Cardiac muscle cell (in vitro differentiated cells and primary cell): ENCODE measurements at places on chromosomes 6 and 20. TPM values are rescaled to one million over a fixed set of nuclear protein-coding genes. Genes with fewer than 3 reads are reported as not detected.

Gene ULBP3
- polyA plus RNA-seq = 3.4 and 5.8 TPM in 2 replicates

Gene EFCAB8
- 0.54 TPM in 1 of 2 replicates, not detected in the other for polyA plus RNA-seq

Gene PRL
- polyA plus RNA-seq = not detected in 2 replicates

Gene C6orf163
- polyA plus RNA-seq = 1.4 and 2.8 TPM in 2 replicates

Gene PLCB4
- polyA plus RNA-seq = 39.2 and 49.4 TPM in 2 replicates

Gene C2
- 0.48 and 1.5 TPM in 2 replicates for polyA plus RNA-seq

Gene APCDD1L
- 1.1 and 1.4 TPM in 2 replicates for polyA plus RNA-seq

Gene MMP24OS
- polyA plus RNA-seq = 42.5 and 61.4 TPM in 2 replicates

Gene FBXL4
- 7.2 and 11.4 TPM in 2 replicates for polyA plus RNA-seq

Gene APOM
- 2.5 and 3.5 TPM in 2 replicates for polyA plus RNA-seq

Gene ROMO1
- 646 and 743 TPM in 2 replicates for polyA plus RNA-seq

Gene GLP1R
- polyA plus RNA-seq = 0.37 and 0.43 TPM in 2 replicates

Gene IL20RA
- polyA plus RNA-seq = 0.86 and 3.5 TPM in 2 replicates

Gene ADAT2
- 10.9 and 13.2 TPM in 2 replicates for polyA plus RNA-seq

Gene BHLHE23
- not detected in 2 replicates for polyA plus RNA-seq

Gene HDGFL1
- not detected in 2 replicates for polyA plus RNA-seq

Gene ATP6V1G2
- polyA plus RNA-seq = 32.7 and 40.2 TPM in 2 replicates

Gene GTSF1L
- not detected in 2 replicates for polyA plus RNA-seq

Gene PARD6B
- 10.2 and 20.4 TPM in 2 replicates for polyA plus RNA-seq

Gene MTCH1
- polyA plus RNA-seq = 447 and 533 TPM in 2 replicates

Gene C6orf52
- polyA plus RNA-seq = 3.6 and 7.2 TPM in 2 replicates

Gene PGBD1
- polyA plus RNA-seq = 6.0 and 8.2 TPM in 2 replicates

Gene TMEM239
- 0.04 TPM in 1 of 2 replicates, not detected in the other for polyA plus RNA-seq

Gene KCNK16
- polyA plus RNA-seq = not detected in 2 replicates

Gene SPATS1
- polyA plus RNA-seq = not detected in 2 replicates

Gene WASF1
- 70.9 and 77.5 TPM in 2 replicates for polyA plus RNA-seq

Gene C4B
- 2.7 and 5.8 TPM in 2 replicates for polyA plus RNA-seq

Gene FOXQ1
- not detected in 2 replicates for polyA plus RNA-seq

Gene RSPH9
- polyA plus RNA-seq = 5.8 and 8.1 TPM in 2 replicates

Gene TGM3
- 0.37 TPM in 1 of 2 replicates, not detected in the other for polyA plus RNA-seq

Gene PACSIN1
- 12.1 and 12.6 TPM in 2 replicates for polyA plus RNA-seq

Gene SNX14
- 53.8 and 58.1 TPM in 2 replicates for polyA plus RNA-seq

Gene C20orf202
- polyA plus RNA-seq = 0.19 and 0.27 TPM in 2 replicates

Gene ADGRB3
- polyA plus RNA-seq = 1.2 and 2.5 TPM in 2 replicates
